ENCODE measurements at places on chromosomes 4 and X.

DNA sequence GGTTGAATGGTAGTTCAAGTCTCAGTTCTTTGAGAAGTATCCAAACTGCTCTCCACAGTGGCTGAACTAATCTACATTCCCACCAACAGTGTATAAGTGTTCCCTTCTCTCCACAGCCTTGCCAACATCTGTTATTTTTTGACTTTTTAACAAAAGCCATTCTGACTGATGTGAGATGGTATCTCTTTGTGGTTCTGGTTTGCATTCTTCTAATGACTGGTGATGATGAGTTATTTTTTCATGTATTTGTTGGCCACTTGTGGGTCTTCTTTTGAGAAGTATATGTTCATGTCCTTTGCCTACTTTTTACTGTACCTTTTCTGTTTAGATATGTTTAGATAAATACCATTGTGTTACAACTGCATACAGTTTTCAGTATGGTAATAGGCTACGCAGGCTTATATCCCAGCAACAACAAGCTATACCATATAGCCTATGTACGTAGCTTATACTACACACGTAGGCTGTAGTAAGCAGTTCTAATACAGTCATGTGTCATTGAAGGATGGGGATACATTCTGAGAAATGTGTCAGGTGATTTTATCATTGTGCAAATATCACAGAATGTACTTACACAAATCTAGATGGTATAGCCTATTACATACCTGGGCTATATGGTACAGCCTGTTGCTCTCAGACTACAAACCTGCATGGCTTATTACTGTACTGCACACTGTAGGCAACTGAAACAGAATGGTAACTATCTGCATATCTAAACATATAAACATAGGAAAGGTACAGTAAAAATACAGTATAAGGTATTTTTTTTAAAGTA, 28.1 kb downstream of the KLHL8 start:
- no peak for DNase-seq

DNA sequence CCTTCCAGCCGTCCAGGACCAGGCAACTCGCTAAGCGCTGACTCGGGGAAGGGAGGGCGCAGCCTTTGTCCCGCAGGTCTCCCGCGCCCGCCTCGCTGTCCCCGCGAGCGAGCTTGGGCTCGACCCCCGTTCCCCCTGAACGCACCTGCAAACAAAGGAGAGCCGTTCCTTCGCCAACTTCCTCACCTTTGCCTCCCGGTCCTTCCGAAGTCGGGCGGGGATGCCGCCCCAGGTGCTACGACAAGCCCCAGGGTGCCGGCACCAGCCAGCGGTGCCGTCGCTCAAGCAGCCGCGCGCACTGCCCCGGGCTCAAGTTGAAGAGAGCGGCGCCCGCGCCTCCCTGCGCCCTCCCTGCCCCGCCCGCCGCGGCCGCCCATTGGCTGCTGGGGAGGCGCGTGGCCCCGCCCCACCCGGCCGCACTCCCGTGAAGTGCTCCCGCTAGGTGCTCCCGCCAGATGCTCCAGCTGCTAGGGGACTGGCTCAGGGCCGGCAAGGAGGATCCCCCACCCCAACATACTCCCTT, 107.1 kb downstream of the NSUN7 start:
- no peak for DNase-seq

DNA sequence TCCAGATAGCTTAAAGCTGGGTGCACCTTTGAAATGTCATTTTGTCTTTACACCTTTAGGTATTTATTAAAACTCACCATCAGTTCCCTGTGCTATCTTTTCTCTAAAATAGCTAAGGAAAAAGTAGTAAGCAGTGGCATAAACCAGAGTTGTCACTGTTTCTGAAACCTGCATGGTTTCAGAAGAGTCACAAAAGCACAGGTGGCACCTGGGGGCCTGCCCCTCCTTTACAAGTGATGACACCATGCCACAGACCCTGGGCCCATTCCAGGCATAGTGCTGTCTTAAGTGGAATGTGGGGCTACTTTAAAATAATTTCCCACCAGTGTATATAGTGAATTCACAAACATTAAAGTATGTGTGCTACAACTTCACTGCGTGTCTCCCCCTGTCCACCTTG, 47.8 kb downstream of the DCUN1D4 start:
- DNase-seq, result no peak

DNA sequence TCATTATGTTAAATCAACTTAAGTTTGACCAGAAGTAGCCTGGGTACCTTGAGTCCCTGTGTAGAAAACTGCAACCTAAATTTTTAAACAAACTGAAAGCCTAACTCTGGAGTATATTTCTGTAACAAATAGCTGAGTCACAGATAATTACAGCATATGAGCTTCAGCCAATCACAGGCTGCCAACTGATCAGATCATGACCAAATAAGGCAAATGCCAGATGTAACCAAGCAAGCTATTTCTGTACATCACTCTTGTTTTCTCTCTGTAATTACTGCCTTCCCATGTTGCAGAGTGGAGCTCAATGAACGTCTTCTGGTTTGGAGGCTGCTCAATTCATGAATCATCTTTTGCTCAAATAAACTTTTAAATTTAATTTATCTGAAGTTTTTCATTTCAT, 980.9 kb upstream of the DIAPH2 start:
- no peak for DNase-seq

GRCh38 chr4:5752376-5753184, 41.6 kb downstream of the EVC start:
- no peak for DNase-seq

DNA sequence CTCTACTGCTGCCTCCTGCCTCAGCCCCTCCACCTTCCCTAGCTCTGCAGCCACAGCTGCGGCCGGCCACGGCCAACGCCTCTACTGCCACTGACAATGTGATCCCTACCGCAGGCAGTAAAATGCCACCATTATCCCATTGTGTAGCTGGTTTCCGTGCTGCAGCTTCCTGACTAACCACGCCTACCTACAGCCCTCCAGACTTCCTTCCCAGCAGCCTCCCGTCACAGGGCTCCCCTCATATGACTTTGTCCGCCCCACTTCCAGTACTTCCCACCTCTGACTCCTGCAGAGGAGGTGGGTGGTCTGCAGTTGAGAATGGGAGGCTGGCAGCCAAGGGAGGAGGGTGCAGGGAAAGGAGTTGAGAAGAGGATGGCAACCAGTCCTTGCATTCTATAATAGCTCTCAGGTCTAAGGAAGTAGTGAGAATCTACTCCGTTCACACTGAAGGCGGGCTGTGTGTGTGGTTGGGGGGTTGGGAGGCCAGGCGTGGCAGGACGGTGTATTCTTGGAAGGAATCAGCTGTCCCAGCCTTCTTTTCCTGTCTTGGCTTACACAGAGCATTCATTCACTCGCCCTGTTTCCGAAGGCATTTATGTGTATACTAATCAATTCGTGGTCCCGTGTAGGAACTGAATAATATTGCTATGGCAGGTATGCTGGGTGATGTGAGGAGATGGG, 33.1 kb upstream of the USP51 start:
- no peak for DNase-seq

- DNase-seq, result no peak
Observed at GRCh38 chr4:83609365-83609764, 73.5 kb downstream of the GPAT3 start.

GRCh38 chr4:98864560-98864959, 64.4 kb downstream of the EIF4E start:
- DNase-seq, result no peak

DNA sequence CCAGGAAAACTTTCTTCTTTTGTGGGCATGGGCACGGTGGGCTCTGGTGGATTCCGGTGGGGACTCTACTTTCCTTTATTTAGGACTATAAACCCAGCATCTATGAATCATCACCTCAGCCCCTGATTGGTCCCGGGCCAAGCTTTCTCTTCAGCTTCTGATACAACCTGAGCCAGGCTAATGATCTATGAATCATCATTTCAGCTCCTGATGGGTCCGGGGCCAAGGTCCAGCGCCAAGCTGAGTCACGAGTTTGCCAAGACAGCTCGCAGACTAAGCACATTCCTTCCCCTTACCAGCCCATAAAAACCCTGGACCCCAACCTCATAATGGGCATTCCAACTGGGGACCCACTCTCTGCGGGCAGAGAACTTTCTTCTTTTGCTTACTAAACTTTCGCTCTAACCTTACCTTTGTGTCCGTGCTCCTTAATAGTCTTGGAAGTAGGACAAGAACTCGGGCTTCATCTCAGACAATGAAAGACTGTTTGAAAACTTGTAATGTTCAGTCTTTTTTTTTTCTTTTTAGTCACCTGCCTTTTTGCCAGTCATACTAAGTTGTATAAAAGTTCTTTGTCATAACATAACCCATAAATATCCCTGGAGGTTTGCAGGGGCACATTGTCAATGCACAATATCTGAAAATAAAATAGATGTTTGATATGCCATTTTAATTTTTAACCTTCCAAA, 904.9 kb upstream of the EPHA5 start:
- DNase-seq, result no peak

DNA sequence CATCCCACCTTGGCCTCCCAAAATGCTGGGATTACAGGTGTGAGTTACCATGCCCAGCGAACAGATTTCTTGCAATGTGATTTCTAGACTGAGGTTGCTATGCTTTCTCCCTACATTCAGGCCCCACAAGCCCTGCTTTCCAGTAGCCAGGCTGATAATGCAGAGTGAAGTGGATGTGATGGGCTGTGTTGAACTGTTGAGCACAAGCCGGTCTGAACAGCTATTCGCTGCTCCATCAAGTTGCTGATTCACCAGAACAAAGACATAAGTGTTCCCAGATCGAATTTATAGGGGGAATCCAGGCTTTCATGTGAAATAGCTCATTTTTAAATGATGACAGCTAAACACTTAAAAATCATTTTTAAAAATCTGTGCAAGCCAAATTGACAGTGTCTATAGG, 8.0 kb downstream of the NIPAL1 start:
- no peak for DNase-seq

GRCh38 chr4:186904101-186904500, 180.4 kb upstream of the FAT1 start:
- DNase-seq, result no peak

GRCh38 chrX:49071877-49072711, 1.7 kb downstream of the PRAF2 start:
- DNase-seq, result no peak

Data from stimulated activated CD8-positive, alpha-beta memory T cell treated with anti-CD3 and anti-CD28 coated beads, Interleukin-4, amount 100 ng/mL, for 4 hours (primary cell).